ENCODE measurements at places on chromosomes 7 and 10.

DNA sequence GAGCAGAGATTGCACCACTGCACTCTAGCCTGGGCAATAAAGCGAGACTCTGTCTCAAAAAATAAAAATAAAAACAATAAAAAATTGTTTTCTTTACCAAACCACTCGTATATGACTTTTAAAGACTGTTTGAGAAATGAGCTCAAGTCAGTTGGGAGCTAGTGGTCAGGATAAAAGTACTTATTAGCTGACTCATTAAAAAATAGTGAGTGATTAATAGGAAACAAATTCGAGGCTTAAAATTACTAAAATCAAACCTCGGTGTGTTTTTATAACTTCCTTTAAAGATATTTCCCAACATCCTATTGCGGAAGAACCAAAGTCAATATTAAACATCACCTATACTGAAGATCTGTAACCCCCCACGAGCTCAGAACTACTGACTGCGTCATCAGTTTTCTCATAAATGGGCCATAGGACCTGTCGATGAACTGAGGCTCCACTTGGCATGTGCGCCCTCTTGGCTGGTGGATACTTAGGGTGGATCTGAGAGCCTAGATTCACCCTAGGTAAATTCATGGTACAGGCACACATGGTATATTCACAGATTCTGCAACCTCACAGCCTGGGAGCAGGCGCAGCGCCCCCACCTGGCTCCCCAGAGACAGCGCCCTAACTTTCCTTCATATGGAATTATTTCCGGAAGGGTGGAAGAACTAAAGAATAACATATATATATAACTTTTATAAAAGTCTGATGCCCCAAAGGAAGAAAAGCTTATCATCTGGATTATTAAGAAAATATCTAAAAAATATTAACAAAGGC, 9.2 kb downstream of the MKI67 start:
- no peak for DNase-seq

- no peak for DNase-seq
Measured at GRCh38 chr7:118839515-118839914, 615.0 kb downstream of the ANKRD7 start.

GRCh38 chr10:3766046-3766756, 18.8 kb downstream of the KLF6 start:
- no peak for DNase-seq

DNA sequence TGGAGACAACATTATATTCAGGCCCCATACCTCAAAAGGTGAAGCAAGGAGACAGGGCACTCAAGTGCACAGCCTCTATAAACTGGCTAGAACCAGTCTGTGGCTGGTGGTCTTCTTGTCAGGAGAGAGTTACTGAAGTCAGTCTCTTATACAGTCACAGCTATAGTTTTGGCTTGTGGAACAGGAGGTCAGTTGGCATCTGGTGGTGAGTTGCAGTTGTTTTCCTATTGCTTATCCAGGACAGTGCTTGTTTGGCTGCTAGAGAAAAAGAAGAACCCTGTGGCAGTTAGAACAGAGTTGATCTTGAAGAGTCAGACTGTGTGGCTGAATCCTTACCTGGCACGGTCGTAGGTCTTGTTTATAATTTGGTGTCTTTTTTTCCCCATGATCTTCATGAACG, 17.3 kb downstream of the CCM2 start:
- DNase-seq, result no peak

DNA sequence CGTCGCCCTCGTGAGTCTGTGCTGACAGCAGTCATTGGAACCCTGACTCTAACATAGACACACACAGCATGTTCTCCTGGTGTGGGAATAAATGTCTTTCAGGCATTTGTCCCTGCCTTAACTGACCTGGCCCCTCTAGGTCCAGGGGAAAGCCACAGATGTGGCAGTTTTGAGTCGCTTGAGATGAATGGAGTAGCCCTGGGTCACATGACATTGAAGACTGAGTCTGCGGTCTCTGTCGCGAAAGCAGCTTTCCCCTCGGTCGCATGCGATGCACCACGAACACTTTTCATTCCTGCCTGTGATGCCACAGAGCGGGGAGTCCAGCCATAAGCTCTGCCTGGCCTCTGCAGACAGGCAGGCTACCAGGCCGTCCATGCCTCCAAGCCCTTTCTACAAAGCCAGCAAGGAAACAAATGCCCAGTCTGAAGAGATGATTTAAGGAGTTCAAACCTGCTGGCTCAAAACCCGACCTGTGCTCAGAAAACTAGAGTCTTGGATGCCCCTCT, 172.3 kb downstream of the WDR37 start:
- DNase-seq, result no peak

Measured in stimulated activated CD8-positive, alpha-beta memory T cell treated with anti-CD3 and anti-CD28 coated beads, Interleukin-7, amount 100 ng/mL, for 24 hours (primary cell).